Activated CD4-positive, alpha-beta T cell treated with anti-CD3 and anti-CD28 coated beads for 24 hours (primary cell): ENCODE measurements at places on chromosomes 6 and 20.

DNA sequence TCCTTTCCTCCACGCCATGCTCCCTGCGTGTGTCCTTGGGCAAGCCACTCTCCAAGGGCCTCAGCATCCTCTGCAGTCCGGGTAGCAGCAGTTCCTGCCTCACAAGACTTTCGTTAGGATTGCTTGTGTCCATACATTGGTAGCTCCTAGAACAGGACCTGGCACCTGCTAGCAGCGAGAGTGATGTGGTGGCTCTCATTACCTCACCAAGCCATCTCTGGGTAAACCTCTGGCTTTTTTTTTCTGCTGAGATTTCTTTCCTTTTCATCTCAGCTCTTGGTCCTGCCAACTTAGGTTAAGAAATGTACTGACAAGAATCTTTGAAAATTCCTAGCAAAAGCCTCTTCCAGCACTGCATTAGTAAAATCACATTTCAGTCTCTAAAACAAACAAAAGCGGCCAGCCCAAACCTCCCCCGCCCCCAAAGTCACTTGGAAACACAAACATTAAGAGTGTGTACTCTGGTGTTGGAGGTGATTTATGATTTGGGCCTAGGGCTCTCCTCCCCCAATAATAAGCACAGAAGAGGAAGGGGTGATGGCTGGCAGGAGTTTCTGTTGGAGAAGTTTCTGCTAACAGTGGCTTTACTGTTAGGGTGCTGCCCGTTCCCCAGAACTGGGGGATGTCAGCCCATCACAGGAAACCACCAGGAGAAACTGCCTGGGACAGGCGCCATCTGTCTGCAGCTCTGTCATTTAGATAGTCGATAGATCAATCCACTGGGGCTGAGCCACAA lies 199.2 kb downstream of the CD83 start:
- DNase-seq = no peak

- DNase-seq = no peak
Observed at GRCh38 chr20:33009214-33010132, 2.0 kb downstream of the BPIFB2 start.

DNA sequence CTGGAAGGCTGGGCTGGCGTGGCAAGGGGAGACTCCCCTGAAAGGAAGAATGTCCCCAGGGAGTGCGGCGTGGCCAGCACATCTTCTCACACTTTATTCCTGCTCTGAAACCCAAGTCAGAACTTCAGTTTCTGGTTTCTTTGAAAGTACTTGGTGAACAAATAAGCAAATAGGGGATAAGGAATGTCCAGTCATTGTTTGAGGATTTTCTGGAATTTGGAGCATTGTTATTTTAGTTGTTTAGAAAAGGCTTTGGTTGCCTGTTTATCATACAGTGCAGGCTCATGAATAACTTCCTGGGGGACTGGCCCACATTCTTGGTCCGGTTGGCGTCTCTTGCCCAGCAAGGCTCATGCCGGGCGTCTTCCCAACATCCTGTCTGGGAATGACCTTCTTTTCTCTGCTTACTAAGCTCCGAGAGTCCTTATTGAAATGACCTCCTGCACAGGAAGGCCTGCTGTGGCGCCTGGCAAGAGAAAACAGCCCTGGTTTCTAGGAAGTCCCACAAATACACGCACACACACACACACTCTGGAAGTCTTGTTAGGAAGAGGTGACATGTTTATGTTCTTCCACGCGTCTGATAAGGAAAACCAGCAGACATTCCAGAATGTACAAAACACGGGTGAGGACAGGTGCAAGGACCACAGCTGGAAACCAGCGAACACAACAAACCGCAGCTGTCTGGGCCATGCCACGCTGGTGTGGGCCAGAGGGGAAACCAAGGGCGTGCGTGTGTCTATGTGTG lies 71.9 kb downstream of the TMEM170B start:
- DNase-seq = no peak

GRCh38 chr6:118740372-118740771 lies 89.0 kb upstream of the CEP85L start:
- DNase-seq = no peak

DNA sequence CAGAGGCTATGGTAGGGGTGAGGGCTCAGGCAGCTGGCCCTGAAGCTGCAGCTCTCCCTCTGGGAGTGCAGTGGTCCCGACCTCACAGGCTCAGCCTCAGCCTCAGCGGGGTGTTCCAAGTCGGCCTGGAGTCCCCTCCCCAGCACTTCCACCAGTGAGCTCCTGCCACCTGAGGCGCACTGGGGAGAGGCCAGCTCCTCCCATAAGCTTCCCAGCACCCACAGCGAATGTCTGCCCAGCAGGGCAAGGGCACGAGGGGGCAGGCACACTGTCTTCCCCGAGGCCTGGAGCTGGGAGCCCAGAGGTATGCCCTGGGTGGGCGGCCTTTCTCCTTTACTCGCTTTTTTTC lies 53.2 kb upstream of the SLCO4A1 start:
- DNase-seq = no peak

- no peak for DNase-seq
Observed at GRCh38 chr20:24366336-24367004, 103.0 kb upstream of the SYNDIG1 start.

DNA sequence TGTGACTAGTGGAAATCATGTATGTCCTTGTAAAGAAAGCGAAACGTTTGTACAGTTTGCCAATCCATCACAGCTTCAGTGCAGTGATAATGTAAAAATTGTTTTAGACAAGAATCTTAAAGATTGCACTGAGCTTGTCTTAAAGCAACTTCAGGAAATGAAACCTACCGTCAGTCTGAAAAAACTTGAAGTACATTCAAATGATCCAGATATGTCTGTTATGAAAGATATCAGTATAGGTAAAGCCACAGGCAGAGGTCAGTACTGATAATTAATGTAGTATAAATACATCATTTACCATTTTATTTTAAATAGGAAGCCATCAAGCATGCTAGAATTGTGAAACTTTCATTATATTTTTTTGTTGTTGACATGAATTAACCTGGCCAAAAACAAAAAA lies 60.9 kb upstream of the SMIM8 start:
- no peak for DNase-seq

DNA sequence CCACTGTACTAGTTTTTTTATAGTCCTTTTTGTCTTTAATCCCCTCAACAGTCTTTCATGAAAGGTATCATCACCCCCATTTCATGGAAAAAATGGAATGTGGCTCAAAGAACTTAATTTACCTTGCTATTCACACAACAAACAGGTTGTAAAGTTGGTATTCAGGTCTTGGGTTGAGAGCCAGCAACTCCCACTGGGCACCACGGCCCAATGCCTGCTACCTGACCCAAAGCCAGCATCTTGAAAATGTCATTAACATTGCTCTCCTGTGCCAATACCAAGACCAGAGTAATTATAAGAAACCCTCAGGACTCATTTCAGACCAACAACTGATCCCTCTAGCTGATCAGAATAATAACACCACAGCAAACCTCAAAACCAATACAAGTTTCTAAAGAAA lies 75.7 kb downstream of the METTL24 start:
- DNase-seq = no peak

DNA sequence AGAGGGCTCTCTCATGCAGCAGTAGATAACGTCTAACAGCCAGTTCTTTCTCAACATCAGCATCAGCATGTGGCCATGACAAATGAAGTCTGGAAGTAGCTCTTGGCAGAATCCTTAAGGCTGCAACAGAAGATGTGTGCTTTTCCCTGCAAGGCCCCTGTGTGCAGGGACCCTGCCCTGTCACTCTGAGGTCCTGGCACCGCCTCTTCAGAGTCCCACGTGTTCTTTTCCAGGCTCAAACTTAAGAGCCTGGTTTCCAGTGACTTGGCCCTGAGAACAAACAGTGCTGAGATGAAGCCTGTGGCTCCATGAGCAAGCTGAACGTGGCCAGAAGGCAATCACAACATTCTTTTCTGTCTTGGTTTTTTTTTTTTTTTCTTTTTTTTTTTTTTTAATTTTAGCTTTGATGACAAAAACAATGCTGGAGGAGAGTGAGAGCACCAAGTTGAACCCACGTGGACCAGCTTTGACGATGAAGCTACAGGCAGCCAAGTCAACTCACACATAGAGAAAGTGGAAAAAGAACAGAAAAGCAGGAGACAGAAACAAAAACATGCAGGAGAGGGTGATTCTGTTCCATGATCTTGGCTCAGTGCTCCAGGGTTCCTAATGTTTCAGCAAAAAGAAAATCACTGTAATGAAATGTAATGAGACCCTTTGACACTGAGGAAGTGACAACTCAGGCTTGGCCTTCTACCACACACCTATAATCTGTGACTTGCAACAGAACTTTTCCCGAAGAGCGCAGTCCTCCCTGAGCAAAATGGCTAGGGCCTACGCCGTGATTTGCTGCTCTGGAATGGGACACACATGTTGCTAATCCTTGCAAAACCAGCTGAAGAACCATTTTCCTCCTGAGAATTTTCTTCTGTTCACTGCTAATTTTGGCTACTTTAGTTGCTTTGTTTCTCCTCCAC lies 86.1 kb downstream of the FOXC1 start:
- no peak for DNase-seq

GRCh38 chr6:44076356-44077213 lies 50.7 kb downstream of the MRPL14 start:
- no peak for DNase-seq

- DNase-seq = no peak
Observed at GRCh38 chr20:58349570-58349969, 39.5 kb upstream of the VAPB start.

DNA sequence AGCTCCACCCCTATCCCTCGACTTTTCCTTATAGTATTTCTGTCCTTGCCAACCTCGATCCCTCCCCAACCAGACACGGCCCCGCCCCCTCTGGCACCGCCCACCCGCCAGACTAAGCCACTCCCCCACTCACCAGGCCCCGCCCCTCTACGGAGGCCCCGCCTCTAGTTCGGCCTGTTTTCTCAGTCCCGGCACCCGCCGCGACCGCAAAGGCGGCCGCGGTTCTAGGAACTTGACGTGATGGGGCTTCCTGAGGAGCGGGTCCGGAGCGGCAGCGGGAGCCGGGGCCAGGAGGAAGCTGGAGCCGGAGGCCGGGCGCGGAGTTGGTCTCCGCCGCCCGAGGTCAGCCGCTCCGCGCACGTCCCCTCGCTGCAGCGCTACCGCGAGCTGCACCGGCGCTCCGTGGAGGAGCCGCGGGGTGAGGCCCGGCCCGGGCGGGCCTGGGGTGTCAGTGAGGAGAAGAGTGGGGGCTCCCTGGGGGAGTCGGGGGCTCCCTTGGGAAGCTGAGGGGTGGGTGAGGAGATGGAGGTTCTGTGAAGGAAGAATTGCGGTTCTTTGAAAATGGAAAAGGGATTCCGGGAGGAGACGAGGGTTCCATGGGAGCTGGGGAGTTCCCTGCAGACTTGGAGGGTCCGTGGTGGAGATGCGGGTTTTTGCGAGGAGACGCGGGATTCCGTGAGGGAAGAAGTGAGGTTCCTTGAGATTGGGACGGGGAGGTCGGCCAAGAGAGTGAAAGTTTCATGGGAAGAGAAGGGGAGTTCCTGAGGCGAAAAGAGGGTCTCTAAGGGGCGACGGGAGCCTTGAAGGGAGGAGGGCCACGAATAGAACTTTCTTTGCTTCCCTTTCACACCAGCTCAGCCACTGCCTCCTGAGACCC lies at the start of gene ACSS2:
Gene ACSS2, plus strand, starts transcription at position 207 of the 877 bp plus-strand sequence. Its CDS starts 34 bp downstream, at position 241.
- DNase-seq = no peak

DNA sequence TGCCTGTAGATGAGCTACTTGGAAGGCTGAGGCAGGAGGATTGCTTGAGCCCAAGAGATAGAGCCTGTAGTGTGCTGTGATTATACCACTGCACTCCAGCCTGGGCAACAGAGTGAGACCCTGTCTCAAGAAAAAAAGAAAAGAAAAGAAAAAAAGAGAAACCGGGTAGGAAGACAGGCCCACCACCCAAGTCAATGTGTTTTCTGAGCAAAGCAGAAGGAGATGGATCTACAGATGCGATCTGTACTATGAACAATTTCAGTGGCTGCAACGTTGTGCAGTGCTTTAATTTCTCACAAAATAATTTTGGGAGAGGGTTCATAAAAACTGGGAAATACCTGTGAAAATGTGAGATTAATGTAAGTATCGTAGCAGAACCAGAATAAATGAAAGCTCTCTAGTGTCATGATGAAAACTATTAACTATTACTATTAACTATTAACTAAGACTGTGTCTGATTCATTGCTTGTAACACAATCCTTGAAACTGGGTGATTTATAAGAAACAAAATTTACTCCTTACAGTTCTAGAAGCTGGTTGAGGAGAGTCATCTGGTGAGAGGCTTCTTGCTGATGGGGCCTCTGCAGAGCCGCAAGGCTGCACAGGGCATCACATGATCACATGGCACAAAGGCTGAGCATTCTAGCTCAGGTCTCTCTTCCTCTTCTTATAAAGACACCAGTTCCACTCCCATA lies 233.1 kb upstream of the ZNF217 start:
- no peak for DNase-seq

DNA sequence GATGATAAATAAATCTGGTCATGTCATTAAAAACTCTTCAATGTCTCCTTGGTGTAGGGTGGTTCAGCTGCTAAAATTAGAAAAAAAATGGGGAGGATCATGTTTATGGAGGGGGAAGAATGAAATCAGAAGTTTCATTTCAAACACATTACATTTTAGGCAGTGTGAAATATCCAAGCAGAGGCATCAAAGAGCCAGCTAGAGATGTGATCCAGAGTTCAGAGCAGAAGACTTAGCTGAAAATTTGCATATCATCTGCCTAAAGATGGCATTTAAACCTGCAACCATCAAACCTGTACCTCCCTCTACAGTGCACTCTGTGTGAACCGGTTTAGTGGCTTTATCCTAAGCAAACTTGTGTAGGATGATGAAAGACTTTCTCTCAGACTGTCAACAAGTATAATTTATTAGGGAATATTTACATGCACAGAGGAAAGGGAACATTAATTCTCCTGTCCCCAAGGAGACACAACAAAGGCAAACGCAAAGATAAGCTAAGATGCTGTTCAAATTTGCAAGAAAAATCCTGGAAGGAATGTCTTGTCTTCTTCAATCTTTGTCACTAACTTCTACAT lies 84.8 kb upstream of the PLEKHG1 start:
- DNase-seq = no peak

- DNase-seq = no peak
Observed at GRCh38 chr20:6492271-6493055, 275.0 kb upstream of the BMP2 start.

GRCh38 chr20:25466846-25467245 lies 59.4 kb downstream of the GINS1 start:
- DNase-seq = no peak

- no peak for DNase-seq
Observed at GRCh38 chr6:118335325-118335816, 212.7 kb upstream of the PLN start.

DNA sequence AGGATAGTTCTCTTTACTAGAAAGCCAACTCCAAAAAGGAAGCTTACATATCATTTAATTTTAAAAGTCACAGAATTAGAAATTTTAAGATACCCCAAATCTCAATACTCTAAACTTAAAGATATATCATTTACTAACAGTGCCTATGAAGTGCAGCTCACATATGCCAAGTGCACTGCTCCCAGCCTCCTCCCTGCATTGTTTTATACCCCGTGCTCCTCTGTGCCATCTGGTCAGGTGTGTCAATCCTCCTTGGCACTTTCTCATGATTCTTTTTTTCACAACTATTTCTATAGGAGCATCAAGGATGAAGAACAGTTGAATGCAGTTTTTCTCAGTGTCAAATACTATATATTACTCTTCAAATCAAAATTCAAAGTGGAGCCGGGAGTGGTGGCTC lies 8.8 kb downstream of the MAP7 start:
- DNase-seq = no peak

GRCh38 chr20:5865604-5866003 lies 84.7 kb downstream of the TRMT6 start:
- DNase-seq = no peak

GRCh38 chr6:30861257-30862048 lies 22.9 kb upstream of the DDR1 start:
- DNase-seq = no peak
